Epithelial cell of prostate (primary cell): ENCODE measurements at places on chromosomes 12 and 14.

DNA sequence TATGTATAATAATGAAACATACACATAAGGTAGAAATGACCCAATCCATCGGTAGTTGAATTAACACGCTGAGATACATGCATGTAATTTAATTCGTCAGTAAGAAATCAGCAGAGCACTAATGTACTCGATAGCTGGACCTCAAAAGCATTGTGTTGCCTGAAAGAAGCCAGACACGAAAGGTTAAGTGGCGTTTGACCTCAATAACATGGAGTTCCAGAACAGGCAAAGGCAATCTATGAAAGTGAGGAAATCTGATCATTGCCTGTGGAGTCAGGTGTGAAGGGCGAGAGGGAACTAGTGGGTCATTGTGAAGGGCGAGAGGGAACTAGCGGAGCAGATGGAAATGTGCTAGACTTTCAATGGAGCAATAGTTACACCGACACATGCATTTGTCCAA lies 970.4 kb upstream of the TMEM132C start:
- no peak for DNase-seq

DNA sequence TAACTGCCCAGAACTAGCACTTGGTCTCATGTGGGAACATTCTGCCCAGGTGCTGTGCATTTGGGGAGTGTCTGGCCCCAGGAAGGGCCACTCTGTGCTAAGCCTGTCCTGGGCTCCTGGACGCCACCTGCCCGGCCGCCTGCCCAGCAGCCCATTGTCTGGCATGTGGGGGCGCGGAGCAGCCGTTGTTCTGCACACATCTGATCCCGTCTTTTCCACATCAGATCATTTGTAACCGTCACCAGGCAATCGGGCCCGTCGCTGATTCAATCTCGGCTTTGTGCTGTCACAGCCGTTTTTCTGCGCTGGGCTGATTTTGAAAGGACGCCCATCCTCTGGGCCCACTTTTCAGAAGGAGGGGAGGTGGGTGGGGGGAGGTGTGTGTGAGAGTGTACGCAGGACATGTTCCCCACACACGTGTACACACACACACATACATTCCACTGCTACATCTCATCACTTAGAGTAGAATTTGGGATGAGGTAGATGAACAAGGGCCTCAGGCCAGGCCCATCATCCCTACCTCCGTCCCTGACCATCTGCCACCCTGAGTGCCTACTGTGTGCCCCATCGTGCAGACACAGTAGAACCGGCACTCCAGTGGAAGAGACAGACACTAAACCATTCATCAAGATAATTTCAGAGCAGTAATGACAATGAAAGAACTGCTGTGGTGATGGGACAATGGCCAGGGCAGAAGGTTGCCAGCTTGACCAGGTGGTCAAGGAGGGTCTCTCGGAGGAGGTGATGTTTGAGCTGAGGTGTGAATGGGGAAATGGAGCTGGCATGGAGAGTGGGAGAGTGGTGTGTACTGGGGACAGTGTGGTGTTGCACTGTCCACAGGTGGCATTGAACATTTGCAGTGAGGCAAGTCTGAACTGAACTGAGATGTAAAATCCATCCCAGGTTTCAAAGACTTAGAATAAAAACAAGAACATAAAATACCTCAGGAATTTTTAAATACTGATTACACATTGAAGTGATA lies 19.0 kb downstream of the FAM222A start:
- DNase-seq, result no peak

DNA sequence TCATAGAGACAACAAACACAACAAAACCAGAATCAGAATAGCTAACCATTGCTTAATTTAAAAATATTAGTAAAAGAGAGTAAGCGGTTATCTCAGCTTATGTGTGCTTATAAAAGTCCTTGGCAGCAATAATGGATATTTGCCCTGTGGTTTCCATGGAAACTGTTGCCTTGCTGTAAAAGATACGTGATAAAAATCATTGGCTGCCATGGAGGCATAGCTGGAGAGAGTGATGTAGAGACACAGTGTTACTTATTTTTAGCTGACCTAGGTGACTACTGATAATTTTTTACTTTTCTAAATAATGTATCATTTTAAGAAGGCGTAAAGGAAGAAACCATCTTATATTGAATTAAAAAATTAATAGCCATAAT lies 92.9 kb downstream of the ERC1 start:
- no peak for DNase-seq

DNA sequence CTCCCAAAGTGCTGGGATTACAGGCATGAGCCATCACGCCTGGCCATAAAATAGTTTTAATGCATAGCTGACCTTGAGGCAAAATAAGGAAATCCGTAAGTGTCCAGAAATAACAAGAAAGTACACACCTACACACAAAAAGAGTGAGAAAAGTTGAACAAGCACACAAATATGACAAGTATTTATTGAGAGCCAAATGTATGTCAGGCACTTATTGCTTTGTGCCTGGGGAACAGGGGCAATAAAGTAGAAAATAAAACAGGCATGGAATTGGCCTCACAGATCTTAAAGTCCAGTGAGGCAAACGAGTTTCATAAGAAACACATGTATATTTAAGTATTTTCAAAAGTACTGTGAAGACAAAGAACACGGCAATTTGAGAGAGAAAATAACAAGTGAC lies 103.7 kb downstream of the ERGIC2 start:
- DNase-seq, result no peak

DNA sequence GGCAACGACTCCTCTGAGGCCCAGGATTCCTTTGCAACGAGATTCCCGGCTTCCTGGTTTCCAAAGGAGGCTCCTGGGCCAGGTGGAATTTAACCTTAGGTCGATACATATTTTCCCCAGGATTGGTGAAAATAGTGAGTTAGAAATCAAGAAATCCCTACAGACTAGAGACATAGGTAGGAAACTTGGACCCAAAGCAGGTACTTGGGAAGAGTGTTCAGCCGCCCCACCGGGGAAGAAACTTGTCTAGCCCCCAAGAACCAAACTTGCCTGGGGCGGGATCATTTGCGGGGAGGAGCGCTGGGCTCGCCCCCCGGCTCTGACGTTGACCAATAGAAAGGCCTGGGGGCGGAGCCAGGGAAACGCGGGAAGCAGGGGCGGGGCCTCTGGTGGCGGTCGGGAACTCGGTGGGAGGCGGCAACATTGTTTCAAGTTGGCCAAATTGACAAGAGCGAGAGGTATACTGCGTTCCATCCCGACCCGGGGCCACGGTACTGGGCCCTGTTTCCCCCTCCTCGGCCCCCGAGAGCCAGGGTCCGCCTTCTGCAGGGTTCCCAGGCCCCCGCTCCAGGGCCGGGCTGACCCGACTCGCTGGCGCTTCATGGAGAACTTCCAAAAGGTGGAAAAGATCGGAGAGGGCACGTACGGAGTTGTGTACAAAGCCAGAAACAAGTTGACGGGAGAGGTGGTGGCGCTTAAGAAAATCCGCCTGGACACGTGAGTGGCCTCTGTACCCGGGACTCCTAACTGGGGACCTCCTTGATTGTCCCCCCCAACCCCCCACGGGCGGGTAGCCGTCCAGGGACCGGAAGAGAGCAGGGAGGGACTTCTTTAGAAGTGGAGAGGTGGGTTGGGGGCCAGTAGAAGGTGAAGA lies at the start of gene CDK2:
CDK2 (plus strand) TSS at position 423 of the 874 bp plus-strand sequence; CDS start at position 602, 179 bp downstream.
- no peak for DNase-seq

DNA sequence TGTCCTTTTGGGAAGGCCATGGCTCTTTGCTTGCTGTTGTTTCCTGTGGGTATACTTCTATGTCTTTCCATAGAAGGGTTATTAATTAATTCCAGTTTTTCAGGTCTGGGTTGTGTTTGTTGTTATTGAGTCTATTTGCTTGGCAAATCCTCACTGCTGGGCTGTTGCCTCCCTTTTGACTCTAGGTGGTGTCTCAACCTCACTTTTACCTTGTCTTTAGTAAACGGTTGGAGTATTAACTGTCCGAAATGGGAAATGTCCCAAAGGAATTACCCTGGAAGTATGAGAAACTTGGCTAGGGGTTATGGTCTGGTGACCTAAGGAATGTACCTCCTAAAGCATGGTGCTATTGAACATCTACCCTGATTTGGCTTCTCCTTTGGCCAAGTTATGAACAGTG lies 16.7 kb downstream of the PRH1 start:
- DNase-seq, result no peak

DNA sequence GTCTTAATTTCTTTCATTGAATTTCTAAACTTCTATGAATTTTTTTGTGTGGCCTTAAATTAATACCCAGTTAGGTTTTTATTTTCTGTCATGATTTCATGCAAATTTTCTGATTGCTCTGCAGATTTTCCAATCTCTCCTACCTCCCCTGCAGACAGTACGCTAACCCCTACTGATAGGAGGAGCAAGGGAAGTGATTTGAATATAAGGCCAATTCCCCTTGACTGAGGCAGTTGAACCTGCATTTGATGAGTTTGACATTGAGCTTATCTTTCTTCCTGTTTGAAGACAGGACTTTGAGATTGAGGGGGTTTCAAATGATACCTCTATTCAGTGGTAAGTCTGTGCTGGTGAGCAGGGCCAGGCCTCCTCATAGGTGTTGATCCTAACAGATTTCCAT lies 74.6 kb downstream of the SNAPC1 start:
- DNase-seq, result no peak

GRCh38 chr12:29176941-29177340 lies 27.9 kb downstream of the FAR2 start:
- no peak for DNase-seq

GRCh38 chr14:76050250-76050649 lies 64.7 kb downstream of the IFT43 start:
- DNase-seq, result no peak

DNA sequence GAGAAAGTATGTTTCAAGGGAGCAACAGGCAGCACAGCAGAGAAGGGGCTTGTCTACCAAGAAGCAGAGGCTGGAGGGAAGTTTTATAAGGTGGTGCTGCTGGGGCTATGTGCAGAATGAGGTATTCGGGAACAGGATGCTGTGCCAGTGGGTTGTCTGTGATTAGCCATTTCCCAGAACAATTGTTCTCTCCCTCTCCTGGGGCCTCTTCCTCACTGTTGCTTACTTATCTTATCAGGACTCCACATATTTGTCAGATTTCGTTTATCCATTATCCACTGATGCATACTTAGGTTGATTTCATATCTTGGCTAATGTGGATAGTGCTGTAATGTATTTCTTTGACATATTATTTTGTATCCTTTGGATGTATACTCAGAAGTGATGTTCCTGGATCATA lies 195.1 kb upstream of the RTL1 start:
- no peak for DNase-seq

DNA sequence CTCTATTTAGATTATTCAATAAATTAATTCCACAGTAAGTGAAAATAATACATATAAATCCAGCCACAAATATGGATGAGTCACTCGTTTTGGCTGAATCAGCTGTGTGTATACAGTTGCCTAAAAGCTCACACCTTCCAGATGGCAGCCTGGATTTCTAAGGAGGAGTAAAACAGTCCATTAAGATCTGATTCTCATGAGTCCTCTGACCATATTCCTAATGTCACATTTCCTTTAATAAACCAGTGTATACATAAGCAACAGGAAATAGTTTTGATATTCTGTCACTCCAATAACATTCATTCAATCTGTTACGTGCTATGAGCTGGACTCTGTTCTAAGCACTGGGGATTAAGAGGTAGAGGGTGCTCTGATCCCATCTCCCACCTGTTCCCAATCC lies 21.8 kb downstream of the MDM1 start:
- peak; percentile 69 for DNase-seq

DNA sequence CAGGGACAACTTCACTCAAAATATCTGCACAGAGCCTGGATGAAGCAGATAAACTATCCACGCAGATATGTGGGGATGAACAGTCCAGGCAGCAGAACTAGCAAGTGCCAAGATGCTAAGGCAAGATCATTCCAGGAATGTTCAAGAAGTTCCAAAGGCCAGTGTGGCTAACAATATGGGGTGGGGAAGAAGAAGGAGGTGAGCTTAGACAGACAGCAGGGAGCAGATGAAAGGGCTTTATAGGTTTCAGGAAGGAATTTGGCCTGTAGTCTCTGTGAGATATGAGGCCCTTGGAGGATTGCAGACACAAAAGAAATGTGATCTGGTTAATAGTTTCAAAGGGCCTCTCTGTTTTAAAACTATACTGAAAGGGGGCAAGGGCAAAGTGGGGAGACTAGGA lies 63.5 kb upstream of the PPM1H start:
- DNase-seq, result no peak

- DNase-seq, result no peak
Measured at GRCh38 chr14:76486251-76486743, 110.4 kb downstream of the ESRRB start.

- no peak for DNase-seq
Measured at GRCh38 chr12:127546721-127547505, 720.1 kb upstream of the TMEM132C start.
